ENCODE measurements at places on chromosomes 5 and 9.

- DNase-seq: peak; percentile 77
Measured at GRCh38 chr9:764105-764524, 77.4 kb upstream of the DMRT1 start.

DNA sequence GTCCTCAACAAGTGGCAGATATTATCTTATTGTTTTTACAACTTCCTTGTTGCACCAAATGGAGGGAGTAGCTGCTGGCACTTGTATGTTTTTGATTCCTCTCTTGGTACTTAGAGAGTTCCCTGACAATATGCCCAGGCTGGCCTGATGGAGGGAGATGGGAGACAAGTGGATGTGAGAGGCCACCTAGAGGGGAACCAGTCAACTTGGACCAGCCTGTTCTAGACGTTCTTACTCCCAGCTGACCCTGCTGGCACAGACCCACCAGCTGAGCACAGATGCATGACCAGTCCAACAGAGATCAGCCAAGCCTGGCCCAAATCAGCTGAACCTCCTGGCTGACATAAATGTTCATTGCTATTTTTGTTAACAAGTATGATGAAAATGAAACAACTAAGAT lies 60.9 kb upstream of the GDNF start:
- DNase-seq: peak; percentile 36

- DNase-seq: no peak
Measured at GRCh38 chr9:4144869-4145268, 155.0 kb downstream of the GLIS3 start.

DNA sequence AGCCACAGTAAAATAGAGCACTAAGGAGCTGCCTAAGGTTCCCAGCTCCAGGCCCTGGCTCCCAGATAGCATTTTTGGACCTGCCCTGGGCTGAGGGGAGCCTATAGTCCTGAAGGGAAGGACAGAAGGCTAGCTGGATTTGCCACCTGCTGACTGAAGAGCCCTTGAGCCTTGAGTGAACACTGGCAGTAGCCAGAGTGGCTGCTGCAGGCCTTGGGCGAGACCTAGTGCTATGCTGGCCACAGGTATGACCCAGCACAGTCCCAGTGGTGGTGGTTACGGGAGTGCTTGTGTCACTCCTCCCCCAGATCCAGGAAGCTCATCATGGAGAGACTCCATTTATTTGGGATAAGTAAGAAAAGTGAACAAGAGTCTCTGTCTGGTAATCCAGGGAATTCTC lies 10.3 kb upstream of the STX17 start:
- no peak for DNase-seq

- peak; percentile 86 for DNase-seq
Measured at GRCh38 chr5:2656206-2656605, 95.3 kb downstream of the IRX2 start.

GRCh38 chr5:10842823-10843222 lies 81.8 kb upstream of the DAP start:
- DNase-seq: no peak

DNA sequence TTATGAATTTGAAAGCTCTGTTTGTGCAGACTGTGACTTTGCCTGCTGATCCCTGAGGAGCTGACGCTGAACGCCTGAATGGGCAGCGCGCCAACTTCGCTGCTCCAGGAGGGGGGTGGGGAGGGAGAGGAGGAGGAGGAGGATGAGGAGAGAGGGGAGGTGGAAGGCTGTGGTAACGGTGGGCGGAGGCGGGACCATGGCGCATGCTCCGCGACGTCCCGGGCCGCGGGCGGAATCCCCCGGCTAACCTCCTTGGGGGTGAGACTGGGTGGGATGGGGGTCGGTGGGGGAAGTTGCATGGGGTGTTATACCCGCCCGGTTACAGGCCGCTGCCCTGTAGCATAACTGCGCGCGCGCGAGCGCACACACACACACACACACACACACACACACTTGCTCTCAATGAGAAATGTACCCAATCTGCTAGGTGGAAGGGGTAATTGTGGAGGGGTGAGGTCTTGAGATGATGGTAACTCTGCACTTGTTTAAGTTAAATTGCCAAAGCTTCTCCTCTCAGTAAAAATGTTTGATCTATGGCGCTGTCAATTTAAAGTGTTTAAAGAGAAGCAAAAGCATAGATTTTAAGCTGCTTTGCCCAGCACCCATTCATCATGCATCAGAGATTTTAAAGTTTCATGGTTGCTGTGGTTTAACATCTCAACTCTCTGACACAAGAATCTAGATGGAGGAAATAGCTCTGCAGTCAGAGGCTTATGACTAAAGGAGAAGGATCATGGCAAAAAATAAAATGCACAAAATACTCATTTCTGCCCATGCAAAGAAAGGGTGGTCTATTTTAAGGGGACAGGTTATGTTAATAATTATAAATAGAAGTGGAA lies 76.6 kb upstream of the TBCA start:
- peak; percentile 72 for DNase-seq

- no peak for DNase-seq
Measured at GRCh38 chr5:148205865-148206264, 3.0 kb downstream of the SPINK6 start.

DNA sequence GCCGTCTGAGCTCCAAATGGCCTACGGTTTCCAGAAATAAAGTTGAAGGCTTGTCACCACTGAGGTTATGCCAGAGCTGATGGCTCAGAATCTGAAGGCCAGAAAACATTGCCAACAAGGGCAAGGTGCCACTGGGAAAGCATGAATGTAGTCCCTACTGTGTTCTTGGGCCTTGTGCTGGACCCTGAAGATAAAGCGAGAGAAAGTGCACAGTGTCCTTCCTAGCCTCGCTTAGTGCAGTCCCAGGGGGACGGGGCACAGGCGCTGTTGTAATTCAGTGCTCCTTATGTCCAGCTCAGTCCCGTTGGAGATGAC lies 84.5 kb downstream of the NDFIP1 start:
- DNase-seq: no peak

GRCh38 chr5:17219006-17219422 lies 1.6 kb downstream of the BASP1 start:
- DNase-seq: peak; percentile 45

- DNase-seq: no peak
Measured at GRCh38 chr9:99748266-99748665, 73.4 kb upstream of the NR4A3 start.

DNA sequence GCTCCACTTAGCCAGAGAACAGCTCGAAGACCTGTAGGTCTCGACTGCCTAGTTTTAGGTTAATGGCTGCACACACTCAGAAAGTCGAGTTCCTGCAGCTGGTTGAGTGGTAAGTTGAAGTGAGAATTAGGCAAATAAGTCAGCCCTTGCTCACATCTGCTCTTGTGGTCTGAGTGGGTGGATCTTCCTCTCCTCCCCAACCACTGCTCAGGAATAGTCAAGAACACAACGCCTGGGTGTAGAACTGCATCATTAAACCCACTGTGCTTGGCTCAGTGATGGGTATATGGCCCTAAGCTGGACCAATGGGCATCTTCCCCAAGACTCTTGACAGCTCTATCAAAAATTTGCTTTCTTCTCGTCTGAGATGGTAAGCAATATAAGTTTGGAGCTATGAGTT lies 20.9 kb upstream of the ADAM19 start:
- no peak for DNase-seq

DNA sequence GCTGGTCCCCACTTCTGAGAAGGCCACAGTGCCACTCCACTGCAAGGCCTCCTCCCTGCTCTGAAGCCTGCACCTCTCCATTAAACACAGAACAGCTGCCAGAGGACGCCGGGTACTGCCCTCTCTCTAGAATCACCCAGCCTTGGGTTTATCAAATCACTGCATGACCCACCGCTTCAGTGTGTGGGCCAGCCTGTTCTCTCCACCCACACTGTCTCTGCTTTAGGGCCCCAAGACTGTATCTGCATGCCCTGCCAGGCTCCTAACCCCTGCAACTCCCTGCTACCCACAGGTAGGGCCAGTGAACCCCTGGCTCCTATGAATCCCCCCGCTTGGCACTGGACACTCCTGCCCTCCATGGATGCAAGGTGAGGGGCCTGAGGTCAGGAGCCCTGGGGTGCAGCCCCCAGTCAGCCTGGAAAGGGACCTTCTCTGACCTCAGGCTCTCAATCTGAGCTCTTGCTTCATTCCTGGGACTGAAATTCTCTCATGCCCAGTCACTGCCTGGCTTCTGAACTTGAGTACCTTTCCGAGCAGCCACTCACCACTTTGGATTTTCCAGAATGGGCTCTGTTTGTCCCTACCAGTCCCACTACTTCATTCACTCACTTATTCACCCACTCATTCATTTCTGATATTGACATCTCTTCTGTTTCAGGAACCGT lies 206.3 kb downstream of the GABBR2 start:
- peak; percentile 67 for DNase-seq

- DNase-seq: no peak
Measured at GRCh38 chr9:36993933-36994764, 39.9 kb downstream of the PAX5 start.

- peak; percentile 40 for DNase-seq
Measured at GRCh38 chr5:104016646-104017045, 454.1 kb upstream of the NUDT12 start.

DNA sequence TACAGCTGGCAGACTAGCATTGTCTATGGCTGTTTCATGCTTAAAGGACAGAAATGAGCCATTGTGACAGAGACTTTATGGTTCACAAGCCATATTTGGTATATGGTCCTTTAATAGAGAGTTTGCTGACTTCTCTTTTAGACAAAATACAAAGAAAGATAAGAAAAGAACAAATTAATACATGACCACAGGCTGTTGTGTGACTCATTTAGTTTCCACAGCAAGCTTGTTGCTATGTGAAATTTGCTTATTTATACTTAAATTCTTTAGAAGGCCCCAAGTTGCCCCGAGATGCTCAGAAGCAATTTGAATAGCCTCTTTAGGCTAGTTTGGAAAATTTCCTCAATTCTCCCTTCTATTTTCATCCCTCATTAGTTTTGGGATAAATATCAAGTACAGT lies 315.3 kb upstream of the RPS23 start:
- DNase-seq: peak; percentile 45
